Endodermal cell (in vitro differentiated cells): ENCODE measurements at places on chromosomes 4 and X. TPM values are rescaled to one million over a fixed set of nuclear protein-coding genes. Genes with fewer than 3 reads are reported as not detected.

GRCh38 chrX:13487731-13488505, 81.5 kb upstream of the EGFL6 start:
- peak; percentile 79 for DNase-seq

USP27X gene
- 7.1 TPM in 2 replicates for total RNA-seq

- DNase-seq: peak; percentile 52
Observed at GRCh38 chr4:25313201-25313895, 774 bp downstream of the ZCCHC4 start.

GRCh38 chr4:65007841-65008439, 598.7 kb upstream of the TECRL start:
- DNase-seq: peak; percentile 65

DNA sequence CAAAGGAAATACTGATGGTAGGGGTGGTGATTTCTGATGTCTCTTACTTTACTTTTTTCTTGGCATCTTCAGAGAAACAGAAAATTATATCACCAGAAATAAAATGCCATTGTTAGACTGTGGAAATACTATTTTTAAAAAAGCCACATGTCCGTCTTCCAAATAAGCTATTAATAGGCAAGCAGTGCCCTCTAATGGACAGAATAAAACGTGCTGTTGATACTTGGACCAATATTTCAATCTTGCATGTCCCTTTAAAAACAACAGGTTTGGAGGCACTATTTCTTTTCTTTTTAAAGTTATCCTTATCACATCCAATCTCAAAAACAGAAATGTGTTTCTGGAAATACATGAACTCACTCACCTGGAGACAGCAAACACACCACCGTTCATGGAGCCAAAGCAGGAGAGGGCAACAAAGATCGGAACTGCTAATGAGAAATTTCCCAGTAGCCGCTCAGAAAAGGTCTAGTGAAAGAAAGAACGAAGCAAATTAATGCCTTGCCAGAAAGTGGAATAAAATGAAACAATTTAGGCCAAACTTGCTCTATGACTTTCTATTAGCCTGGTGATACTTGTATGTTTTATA, 59.2 kb downstream of the SLC7A11 start:
- no peak for DNase-seq

DNA sequence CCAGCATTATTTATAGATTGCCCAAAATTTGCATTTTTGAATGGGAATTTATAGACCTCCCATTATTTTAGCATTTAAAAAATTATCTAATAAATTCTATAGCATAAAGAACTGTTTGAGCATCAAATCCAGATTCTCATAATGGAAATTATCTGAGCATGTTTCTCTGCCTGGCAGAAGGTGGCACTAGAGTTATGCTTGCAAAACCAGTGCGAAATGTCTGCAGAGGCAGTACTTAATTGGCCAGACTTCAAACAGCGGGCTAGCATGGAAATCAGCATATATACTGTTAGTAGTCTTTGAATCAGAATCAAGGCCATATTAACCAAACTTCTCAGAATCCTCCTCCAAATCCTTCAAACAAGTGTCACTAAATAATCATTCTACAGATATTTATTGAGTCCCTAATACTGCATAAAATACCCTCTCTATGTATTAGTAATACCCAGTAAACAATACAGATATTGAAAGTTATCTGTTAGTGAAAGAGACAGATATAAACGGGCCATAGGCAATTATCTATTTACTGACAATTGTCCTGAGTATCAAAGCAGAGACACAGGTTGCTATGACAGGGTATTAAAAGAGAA, 78.7 kb upstream of the DCLK2 start:
- peak; percentile 60 for DNase-seq

UGT2B10 gene
- not detected in 3 replicates for total RNA-seq

WDR17 gene
- 2.7 and 3.5 TPM in 2 replicates for total RNA-seq

TLR6 gene
- total RNA-seq: 0.13 and 0.34 TPM in 2 replicates

DNA sequence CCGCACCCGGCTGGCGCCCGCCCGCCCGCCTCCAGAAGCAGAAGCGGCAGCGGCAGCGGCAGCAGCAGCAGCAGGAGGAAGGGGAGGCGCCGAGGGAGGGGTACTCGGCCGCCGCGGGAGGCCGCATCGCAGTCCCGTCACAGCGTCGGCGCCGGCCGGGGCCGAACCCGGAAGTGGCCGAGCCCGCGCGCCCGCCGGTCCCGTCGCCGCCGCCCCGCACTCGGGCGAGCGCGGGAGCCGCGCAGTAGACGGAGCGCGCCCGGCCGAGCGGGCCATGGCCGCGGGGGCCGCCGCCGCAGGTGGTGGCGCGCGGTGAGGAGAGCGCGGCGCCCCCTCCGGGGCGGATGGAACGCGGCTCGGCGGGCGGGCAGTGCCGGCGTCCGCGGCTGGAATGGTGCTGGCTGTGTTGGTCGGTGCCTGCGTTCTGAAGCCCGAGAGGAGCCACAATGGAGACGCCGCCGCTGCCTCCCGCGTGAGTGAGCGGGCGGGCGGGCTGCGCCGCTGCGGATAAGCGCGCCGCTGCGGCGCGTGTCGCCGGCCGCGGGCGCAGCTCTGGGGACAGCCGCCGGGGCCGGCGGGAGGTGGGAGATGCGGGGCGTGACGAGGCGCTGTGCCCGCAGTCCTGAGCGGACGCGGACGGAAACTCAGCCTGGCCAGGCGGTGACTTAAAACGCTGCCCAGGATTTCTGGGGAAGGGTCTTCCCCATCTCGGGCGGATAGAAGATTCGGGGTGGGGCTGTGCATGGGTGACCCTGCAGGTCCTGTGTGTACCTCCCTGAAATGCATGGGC, at the start of gene KLHL2:
Gene KLHL2, plus strand, starts transcription at position 131 of the 790 bp plus-strand sequence. Its CDS starts 316 bp downstream, at position 447.
- peak; percentile 83 for DNase-seq

FAM3A gene
- 24.3 and 26.0 TPM in 2 replicates for total RNA-seq

MAGEA6 gene
- not detected in 3 replicates for total RNA-seq

MXRA5 gene
- total RNA-seq: 37.1 and 40.2 TPM in 2 replicates

TRAM1L1 gene
- total RNA-seq: 1.7 and 1.8 TPM in 2 replicates

- peak; percentile 89 for DNase-seq
Observed at GRCh38 chr4:46648088-46648744, 258.3 kb upstream of the GABRA2 start.

RNF212 gene
- 2.8 to 3.5 TPM (median 3.4 TPM) in 3 replicates for total RNA-seq

- DNase-seq: peak; percentile 51
Observed at GRCh38 chrX:96538104-96538725, 146.4 kb upstream of the DIAPH2 start.

GRCh38 chr4:26404743-26405206, 84.0 kb downstream of the RBPJ start:
- no peak for DNase-seq

DNA sequence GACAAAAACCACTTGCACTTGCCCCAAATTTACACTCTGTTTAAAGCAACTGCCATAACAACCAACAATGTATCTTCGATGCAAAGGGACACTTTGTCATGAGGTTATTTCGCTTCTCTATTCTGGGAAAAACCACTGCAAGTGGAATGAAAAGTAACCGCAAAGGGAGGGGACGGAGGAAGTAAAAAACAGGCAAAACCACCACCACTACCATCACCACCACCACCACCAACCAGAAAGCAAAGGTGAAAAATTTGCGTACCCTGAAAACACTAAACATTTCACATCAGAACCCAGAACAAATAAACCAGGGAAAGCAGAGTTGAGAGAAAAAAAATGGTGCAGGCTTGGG, 1.2 kb upstream of the N4BP2 start:
- no peak for DNase-seq

- no peak for DNase-seq
Observed at GRCh38 chr4:88219099-88219498, 60.7 kb upstream of the ABCG2 start.

- DNase-seq: peak; percentile 51
Observed at GRCh38 chr4:61041527-61041926, 158.6 kb upstream of the ADGRL3 start.

DNA sequence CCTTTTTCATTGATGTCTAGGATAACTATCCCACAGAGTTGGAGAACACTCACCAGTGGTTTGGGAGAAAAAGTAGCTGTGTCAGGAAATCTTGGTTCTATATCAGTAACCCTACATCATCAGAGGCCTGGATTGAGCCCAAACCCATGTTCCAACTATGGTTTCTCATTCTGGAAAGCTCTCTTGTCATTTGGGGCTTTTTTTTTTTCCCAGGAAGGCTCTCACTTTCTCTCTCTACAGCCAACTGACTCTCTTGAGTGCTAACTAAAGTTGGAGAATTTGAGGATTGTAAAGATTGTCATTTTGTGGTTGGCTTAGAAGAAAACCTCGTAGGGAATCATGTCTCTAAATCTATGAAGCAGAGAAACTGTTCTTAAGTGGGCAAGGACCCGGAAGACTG, 228.2 kb upstream of the DIPK2B start:
- no peak for DNase-seq

PAGE2B gene
- not detected in 2 replicates for total RNA-seq

MGAT4D gene
- total RNA-seq: not detected in 2 replicates

- no peak for DNase-seq
Observed at GRCh38 chr4:37236165-37236564, 8.4 kb upstream of the NWD2 start.

ERCC6L gene
- 4.8 to 18.5 TPM (median 17.9 TPM) in 3 replicates for total RNA-seq

IL1RAPL1 gene
- 0.19 to 0.80 TPM (median 0.66 TPM) in 3 replicates for total RNA-seq

DNA sequence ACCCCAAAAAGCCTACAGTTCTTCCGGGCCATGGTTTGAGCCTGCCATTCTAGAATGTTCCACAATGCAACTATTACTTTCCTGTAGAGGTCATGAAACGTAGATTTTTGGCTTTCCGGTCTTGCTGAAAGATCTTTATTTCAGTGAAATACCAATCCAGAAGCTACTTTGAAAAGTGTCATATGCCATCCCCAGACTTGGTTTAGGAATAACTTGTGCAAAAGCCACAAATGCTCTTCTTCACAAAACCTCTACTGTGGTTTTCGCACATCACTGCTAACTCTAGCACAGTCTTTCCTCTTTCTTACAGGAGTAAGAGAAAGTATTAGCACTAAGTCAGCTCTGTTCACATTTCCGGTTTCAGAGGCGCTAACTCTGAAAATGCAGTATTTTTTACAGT, 12.7 kb upstream of the CD40LG start:
- DNase-seq: no peak

DNA sequence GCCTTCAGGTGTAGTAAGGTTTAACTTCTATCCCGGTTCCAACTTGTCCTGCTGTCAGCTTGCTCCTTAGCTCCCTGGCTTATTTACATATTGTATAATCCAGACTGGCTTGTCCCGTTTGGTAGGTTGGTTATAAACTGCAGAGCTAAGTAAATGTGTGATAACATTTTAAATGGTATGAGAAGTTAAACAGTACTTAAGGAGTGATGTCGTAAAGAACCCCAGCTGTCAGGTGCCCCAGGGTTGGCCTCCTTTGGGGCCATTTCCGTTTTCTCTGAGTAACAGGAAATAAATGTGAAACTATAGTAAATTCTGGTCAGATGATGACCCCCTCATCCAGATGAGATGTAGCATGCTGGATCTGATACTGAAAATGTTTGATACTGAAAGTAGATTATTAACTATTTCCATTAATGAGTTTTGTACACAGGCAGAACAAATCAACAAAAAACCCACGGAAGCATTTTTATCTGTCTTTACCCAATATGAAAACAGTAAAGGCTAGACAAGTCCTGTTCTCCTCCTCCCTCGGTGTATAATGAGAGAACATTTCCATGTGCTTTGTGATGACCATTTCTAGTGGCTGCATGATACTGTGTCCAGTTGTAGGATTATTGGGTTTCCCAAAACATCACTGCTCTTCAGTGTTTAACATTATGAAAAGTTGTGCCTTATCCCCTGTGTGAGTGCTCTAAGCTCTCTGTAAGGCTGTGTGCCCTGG, 22.4 kb downstream of the GAB1 start:
- no peak for DNase-seq

ZNF711 gene
- 24.2 to 28.5 TPM (median 24.2 TPM) in 3 replicates for total RNA-seq

F9 gene
- not detected in 3 replicates for total RNA-seq

- DNase-seq: no peak
Observed at GRCh38 chr4:100493756-100494155, 24.1 kb downstream of the EMCN start.

DNA sequence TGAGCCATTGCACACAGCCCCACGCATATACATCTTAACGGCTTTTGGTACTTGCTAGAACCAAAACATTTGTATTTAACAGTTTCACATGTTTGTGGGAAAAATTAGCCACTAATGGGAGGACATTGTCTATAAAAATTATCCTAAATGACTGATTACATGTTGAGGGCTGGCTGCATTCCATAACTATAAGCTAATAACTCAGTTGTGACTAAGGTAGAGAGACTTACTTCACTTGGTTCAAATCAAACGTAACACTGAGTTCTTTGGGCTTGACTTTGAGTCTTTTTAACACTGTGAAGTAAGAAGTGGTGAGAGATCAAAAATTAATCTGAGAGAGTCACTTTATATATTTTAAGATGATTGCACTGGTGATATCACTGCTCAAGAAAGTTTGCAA, 47.9 kb upstream of the PGRMC2 start:
- no peak for DNase-seq

EXOC1L gene
- not detected in 2 replicates for total RNA-seq

DNA sequence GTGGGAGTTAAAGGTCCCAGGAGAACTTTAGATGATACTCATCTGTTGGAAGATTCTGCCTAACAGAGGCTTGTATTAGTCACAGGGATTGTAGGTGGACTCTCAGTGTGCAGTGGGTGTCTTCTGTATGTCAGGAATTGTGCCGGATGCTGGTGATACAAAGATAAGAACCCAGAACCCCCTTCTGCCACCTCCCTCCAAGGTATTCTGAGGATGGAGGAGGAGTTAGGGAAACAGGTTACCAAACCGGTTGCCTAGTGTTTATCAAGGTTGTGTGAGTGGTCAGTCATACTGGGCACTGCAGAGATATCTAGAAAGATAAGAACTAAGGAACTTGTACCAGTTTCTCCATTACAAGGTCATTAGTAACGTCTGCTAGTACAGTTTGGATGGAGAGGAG, 61.6 kb downstream of the PTTG2 start:
- no peak for DNase-seq

- DNase-seq: no peak
Observed at GRCh38 chrX:56308726-56309125, 76.6 kb downstream of the KLF8 start.

CT45A3 gene
- not detected in 2 replicates for total RNA-seq

RP2 gene
- 11.8 and 12.8 TPM in 2 replicates for total RNA-seq

GRCh38 chr4:45648846-45649245, 475.0 kb downstream of the GABRG1 start:
- no peak for DNase-seq

GRCh38 chrX:43589735-43590134, 66.4 kb upstream of the MAOA start:
- no peak for DNase-seq

PCDH10 gene
- 89.7 and 111 TPM in 2 replicates for total RNA-seq

- DNase-seq: no peak
Observed at GRCh38 chrX:7115557-7115956, 32.0 kb upstream of the STS start.

FGD1 gene
- total RNA-seq: 22.3 and 23.9 TPM in 2 replicates

MMRN1 gene
- not detected in 3 replicates for total RNA-seq

GRCh38 chr4:98879515-98879914, 49.4 kb downstream of the EIF4E start:
- no peak for DNase-seq
